ENCODE measurements at places on chromosomes 11 and 22.

DNA sequence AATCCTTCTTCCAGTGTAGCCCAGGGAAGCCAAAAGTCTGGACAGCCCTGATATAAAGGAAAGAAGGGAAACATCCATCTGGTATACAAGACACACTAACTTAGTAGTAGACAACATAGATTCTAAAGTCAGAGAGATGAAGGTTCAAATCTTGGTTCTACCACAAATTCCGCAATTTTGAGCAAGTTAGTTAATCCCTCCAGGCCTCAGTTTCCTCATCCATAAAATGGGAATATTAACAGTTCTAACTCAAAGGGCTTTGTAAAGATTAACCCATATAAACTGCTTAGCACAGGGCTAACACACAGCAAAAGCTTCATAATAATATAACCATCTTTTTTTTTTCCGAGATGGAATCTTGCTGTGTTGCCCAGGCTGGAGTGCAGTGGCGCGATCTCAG, 10.7 kb downstream of the LRP4 start:
- no peak for DNase-seq

DNA sequence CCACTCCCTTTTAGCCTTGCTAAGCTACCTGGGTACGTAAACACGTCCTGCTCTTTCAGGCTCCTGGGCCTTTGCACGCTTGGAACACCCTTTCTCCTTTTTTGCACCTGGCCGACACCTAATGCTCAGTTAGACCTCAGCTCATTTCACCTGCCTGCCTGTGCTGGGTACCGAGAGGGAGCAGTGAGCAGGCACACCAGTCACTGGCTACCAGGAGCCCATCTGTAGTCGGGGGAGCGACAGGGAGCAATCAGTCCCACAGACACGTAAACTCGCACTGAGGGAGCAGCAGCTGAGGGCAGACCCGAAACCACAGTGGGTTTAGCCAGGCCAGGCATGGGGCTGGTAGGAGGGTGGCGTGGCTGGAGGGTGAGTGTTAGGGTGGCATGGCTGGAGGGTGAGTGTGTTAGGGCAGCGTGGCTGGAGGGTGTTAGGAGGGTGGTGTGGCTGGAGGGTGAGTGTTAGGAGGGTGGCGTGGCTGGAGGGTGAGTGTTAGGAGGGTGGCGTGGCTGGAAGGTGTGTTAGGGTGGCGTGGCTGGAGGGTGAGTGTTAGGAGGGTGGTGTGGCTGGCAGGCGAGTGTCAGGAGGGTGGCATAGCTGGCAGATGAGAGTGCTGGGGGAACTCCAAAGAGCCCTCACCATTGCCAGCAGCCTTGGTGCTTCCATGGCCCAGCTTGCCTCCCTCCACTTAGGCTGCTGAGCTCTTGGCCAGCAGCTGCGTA, 6.4 kb upstream of the GTSE1 start:
- no peak for DNase-seq

- no peak for DNase-seq
These were observed 3.0 kb downstream of the PKP3 start for GRCh38 chr11:396948-397548.

DNA sequence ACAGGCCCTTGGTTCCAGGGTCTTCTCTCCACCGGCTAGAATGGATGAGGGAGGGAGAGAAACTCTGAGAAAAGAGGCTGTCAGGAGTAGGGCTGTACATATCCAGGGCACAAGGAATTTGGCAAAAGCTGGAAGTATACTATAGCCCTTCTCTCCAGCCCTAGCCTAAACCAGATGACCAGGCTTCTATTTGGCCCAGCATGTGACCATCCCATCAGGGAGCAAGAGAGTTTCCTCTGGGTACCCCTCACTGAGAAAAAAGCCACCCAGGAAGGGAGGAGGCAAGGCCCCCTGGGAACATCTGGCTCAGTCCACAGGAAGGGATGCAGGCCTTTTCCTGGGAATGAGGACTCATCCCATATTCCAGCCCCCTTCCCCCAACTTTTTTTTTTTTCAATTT, 8.3 kb downstream of the CD44 start:
- DNase-seq: no peak

DNA sequence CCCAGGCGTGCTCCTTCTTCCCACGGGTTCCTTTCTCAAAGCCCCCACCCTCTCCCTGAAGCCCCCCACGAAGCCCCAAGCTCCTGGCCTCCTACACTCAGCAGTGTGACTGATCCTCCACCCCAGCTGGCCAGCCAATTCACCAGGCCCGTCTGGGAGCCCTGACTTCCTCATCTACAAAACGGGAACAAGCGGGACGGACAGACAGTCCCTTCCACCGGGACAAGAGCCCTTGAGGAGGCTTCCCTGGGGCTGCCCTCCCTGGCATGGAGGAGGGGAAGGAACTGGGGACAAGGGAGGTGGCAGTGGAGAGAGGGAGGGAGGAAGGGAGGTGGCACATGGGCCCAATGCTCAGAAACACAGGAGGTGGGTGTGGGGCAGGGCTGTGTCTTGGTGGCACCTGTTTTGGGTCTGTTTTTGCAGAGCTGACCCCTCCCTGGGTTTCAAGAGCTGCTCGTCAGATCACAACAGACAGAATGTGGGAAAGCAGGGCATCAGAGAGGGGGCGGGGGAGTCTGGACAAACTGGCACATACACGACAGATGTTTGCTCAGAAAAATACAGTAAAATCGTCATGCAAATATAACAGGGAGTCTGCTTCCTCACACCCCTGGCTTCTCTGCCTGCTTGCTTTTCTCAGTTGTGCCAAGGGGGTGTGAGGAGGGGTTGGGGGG, 56.8 kb downstream of the ELFN2 start:
- DNase-seq: no peak

GRCh38 chr11:93477684-93478234, 65.4 kb downstream of the SMCO4 start:
- no peak for DNase-seq

DNA sequence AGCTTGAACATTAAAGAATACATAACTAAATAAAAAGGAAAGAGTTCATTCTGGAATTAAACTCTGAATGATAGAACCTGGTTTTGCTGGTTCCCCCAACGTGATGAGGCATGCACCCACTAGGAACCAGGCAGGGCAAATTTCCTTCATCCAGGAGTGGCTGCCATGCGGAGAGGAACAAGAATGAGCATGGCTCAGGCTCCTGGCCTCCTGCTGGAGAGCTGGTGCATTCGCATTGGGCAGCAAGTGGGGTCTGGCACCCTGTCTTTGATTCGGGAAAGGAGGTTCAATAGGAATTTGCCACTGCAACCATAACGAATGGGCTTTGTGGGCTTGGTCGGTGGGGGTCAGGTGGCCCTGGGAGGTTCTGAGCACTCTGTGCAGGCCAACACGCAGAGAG, 169.8 kb upstream of the TENM4 start:
- no peak for DNase-seq

DNA sequence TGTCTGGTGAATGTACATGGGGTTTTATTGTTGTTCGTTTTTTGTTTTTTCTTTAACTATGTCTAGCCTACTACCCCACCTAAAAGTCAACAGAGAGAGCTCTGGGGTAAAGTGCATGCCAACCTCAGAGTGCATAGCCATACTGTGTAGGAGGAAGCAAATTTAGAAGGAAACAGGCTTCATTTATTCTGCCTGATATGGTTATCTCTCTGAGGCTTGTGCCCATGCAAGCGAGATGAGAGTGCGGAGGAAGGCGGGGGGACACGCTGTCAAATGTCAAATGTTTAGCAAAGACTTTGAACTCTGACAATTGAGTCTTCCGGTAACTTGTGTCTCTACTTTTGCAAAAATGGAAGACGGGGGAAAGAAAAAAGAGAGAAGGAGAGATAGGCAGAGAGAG, 295.5 kb downstream of the ETS1 start:
- DNase-seq: no peak

- no peak for DNase-seq
These were observed 2.4 kb downstream of the GNB1L start for GRCh38 chr22:19852177-19852781.

- DNase-seq: no peak
These were observed 70.3 kb downstream of the TNRC6B start for GRCh38 chr22:40247976-40248375.

DNA sequence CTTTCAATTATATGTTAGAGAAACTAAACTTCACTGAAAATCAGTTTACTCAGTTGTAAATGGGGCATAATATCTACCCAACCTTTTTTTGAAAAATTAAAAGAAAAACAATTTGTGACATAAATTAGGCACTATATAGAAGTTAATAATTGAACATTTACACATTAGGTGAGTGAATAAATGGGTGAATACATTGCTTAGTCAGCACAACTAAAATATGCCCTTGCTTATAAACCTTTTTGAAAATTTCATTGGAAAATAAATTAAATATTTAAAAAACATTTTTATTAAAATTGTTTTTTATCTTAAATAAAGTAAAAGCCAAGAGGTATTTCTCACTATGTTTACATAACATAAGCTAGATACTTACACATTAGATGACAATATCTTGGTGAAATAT, 994.5 kb upstream of the TENM4 start:
- DNase-seq: no peak

GRCh38 chr11:1792461-1792860, 28.7 kb upstream of the CTSD start:
- DNase-seq: no peak

- no peak for DNase-seq
These were observed 131.0 kb downstream of the PLEKHA7 start for GRCh38 chr11:16883174-16883573.

DNA sequence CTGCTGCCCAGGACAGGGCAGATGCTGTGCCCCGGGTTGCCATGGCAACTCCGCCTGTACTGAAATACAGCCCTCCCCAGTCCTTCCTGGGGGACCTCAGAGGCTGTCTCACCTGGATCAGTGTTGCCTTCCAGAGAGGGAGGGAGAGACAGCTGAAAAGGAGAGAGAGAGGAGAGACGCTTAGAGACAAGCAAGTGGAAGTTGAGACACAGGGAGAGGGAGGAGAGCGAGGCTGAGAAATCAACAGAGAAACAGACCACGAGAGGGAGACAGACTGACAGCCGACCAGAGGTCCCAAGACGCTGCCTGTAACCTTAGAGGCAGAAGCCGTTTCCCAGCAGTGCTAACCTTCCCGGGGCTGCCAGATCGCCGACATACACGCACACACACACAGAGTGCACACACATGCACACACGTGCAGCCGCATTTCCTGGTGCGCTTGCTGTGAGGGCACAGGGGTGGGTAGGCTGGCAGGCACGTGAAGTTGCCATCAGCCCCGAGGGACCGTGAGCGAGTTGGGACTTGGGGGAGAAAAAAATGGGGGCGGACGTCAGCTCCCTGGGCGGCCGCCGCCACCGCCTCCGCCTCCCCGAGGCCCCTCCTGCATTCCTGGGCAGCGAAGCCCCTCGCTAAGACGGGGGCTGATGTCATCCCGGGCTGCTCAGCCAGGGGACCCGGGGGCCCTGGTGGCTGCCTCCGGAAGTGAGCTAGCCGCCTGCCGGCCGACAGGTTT, 88.6 kb upstream of the CRYBB3 start:
- peak; percentile 82 for DNase-seq

DNA sequence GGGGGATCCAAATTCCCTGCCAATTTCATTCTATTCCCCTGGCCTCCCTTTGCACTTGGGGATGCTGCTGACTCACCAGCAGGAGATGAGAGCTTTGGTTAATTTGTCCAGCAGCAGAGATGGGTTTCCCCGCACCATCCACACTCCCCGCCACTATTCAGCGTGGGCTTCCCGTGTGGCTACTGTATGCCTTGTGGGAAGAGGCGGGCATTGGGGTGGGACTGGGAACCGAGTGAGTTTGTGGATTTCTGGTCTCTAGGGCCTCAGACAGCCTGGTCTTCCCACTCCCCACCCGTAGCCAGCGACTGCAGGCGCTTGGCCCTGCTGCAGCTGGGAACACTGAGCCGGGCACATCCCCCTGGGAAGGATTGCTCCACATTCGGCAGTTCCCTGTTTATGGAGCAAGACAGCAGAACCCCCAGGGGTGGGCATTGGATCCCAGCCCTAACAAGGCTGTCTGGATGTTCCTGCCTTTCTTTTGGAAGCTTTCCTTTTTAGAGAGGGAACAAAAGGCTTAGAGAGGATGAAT, 23.4 kb downstream of the KIAA1671 start:
- no peak for DNase-seq

All from nephron progenitor cell (in vitro differentiated cells).